ENCODE measurements at places on chromosomes 1 and 21.

GRCh38 chr1:40627987-40628902 is 37.2 kb downstream of the RIMS3 start:
- no peak for DNase-seq

DNA sequence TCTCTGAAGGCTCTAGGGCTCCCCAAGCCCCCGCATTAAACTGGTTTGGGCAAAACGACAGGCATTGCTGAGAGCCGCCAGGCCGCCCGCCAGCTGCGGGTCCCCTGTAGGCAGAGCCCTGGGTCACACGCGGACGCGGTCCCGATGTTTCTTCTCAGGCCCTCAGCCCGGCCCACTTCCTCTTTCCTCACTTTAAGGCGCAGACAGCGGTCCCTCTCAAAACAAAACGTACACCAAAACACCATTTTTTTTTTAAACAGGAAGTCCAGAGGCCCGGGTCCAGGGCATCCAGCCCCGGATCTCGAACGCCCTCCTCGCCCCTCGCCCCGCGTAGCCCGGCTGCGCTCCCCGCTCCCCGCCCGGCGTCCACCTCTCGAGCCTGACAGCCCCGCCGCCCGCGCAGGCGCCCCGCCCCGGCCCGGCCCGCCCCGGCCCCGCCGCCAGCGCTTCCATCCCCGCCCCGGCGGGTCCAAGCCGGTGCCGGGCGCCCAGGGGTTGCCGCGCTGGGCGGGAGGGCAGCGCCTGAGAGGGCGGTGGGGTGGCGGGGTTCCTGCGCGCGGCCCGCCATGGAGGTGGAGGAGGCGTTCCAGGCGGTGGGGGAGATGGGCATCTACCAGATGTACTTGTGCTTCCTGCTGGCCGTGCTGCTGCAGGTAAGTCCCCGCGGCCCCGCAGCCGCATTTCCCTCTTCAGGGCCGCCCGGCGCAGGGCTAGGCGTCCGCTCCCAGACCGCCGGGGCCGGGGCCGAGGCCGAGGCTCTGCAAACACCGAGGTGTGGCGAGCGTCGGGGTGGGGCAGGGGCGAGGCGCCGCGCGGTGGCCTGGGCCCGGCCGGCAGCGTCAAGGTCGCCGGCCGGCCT is at the start of gene SLC22A15:
SLC22A15 (plus strand) TSS at position 452 of the 859 bp plus-strand sequence; CDS start at position 567, 115 bp downstream.
- peak; percentile 62 for DNase-seq

DNA sequence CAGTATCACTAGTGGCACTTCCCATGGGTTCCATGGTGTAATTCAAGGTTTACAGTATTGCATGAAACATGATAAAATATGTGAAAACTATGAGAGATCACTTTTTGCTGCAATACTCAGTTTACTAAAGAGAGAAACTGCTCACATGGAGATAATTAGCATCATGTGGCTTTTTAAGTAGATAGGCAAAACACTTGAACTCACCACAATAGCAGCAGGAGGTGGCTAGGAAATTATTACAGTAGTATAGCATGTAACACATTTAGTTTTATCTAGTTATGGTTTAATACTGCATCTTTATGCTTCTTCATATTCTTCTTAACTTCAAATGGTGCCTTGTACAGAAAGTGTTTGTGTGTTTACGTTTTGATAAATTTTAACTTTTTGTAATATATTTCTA is 698.5 kb upstream of the BRINP3 start:
- no peak for DNase-seq

DNA sequence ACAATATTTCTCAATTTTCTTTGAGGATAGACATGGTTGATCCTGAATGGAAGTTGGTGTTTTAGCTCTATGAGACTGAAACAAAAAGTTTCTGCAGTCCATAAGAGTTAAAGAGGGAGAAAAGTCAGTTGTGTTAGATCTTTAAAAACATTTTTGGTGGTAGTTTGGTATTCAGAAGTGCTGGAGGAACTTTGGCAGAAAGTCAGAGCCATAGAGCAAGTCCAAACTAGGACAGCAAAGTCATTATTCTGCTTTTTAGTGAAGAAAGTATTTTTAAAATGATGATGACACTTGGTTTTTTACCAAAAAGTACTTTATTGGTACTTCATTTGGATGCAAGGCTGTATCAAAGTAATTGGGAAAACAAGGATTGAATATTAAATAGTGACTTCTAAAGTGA is 41.8 kb downstream of the FNBP1L start:
- no peak for DNase-seq

DNA sequence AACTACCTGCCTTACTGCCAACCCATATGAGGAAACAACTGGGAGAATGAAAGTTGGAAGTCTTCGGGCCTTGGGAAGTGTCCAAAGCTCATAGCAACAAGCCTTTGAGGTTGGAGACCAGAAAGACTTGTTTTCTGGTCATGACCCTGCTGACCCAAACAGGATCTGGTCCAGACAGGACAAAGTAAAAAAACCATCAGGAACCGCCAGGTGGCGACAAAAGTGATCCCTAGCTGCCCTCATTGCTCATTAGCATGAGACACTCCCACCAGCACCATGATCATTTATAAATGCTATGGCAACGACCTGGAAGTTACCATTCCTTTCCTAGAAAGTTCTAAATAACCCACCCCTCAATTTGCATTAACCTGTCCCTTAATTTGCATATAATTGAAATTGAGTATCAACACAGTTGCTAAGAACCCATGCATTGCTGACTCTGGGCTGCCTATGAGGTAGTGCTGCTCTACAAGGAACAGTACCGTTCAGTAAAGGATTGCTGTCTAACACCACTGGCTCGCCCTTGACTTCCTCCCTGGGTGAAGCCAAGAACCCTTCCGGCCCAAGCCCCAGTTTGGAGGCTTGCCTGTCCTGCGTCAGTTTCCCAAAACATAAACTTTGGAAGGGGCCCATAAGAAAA is 89.0 kb downstream of the URB2 start:
- DNase-seq = peak; percentile 46

DNA sequence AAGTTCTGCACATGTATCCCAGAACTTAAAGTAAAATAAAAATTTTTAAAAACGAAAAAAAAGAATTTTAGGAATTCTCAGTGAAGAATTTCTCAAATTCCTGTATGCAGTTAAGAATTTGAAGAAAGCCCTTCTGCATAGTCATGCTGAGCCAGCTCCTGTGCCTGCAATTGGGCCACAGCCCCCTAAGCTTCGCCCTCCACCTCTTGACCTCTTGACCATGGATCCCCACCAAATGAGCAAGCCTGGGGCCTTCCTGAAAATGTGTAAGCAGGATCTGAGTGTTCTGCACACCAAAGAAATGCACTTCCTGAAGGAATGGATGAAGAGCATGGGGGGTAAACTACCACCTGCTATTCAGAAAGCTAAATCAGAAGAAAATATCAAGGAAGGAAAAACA is 52.0 kb downstream of the NBPF6 start:
- DNase-seq = no peak

DNA sequence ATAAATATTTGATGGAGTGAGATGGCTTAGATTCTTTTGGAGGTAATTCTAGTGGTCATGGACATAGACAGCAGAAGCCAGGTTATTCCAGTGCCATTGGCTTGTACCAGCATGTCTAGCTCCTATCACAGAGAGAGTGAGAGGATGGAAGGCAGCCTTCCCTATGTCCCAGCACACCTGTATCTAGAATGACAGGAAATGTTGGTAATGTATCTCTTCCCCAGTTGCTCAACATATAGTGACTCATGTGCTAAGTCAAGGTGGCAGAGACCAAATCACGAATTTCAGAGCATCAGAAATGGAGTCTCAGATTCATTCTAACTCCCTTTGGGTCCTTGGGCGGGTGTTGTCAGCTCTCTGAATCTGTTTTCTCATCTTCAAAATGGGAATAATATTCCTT is 28.4 kb downstream of the METTL13 start:
- DNase-seq = no peak

GRCh38 chr1:223234534-223234933 is 91.5 kb upstream of the TLR5 start:
- DNase-seq = no peak

DNA sequence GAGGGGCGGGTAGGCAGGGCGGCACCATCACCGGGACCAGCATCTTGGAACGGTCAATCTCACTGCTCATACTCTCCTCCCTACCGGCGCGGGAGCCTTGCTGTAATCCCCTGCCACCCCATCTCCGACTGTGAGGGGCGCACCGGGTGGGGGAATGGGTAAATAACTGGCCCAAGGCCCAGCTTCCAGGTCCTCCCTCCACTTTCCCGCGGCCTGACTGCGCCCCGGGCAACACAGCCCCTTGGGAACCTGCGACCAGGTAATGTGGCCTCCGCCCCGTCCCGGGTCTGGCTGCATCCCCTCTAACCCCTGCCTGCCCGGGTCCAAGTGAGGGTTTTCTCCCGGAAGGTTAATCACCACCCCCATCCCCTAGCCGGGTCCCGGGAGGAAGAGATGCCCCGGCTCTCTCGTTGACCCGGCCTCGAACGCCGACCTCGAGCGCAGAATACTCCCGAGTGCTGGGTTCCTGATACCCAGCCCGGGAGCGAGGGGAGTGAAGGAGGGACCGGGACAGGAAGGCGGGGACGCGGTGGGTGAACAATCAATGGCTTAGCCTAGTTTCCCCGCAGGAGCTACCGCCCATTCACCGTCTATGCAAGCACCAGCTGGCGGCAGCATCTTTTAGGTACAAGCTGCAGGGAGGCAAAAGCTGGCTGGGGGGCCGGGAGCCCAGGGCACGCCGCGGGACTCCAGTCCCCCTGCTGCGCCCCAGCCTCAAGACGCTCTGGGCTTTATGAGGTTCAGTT is 5.9 kb upstream of the LHX9 start:
- peak; percentile 56 for DNase-seq

GRCh38 chr21:15279482-15279881 is 214.7 kb upstream of the NRIP1 start:
- no peak for DNase-seq

DNA sequence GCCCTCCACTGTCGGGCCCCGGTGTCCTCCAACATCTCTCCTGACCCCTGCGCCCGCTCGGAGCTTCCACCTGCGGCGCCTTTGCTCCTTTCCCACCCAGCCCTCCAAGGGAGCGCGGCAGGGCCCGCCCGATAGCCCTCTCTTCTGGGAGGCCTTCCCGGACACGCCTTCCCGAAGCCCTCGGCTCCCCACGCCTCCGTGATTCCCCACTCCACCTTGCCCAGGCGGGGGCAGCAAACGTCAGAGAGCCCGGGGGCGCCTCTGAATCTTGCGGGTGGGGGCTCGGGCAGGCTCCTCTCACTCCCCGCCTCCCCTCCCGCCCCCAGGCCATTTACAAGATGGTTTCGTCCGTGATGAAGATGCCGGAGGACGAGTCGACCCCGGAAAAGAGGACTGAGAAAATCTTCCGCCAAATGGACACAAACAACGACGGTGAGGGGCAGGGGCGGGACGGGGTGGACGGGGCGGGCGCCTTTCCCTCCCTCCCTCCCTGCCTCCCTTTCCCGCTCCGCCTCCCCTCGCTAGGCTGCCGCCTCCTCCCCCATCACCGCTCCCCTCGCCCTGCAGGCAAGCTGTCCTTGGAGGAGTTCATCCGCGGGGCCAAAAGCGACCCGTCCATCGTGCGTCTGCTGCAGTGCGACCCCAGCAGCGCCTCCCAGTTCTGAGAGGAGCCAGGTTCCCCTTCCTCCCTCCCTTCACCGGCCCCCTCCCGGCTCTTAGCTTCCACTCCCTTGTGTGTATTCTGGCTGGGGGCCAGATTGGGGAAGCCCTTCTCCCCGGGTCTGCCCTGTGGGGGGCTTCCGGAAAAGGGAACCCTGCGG is 7.1 kb downstream of the HPCA start:
- peak; percentile 52 for DNase-seq

- DNase-seq = no peak
Measured at GRCh38 chr1:231200388-231201031, 38.7 kb downstream of the TRIM67 start.

DNA sequence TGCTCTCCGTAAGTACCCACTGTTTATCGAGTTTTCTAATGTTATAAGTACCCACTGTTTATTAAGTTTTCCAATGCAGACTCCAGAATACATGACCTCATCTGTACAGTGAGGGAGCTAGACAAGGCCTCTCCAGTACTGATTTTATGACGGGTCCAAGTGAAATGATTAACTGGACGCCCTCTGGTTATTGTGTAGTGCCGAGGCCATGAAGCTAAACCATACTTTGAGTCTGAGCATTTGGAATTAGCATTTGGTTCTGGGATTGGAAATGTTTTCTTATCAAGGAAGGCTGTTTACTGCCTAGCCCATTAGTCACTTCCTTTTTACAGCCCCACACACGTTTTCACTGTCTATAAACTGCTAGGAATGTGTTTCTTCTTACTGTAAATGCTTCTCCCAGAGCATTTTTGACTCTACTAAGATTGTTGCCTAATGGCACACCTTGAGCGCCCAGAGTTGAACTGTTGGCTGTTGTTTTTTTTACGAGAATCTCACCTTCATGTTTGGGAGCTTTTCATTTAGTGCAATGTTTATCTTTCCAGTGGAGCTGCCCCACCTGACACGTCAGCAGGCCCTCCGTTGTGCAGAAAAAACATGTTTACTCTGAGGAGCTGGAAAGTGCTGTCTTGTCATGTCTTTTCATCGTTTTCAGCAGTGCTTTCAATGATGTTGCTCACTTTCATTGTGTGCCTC is 26.9 kb downstream of the SPATA46 start:
- no peak for DNase-seq

GRCh38 chr1:209839875-209840546 is 12.2 kb downstream of the UTP25 start:
- no peak for DNase-seq

DNA sequence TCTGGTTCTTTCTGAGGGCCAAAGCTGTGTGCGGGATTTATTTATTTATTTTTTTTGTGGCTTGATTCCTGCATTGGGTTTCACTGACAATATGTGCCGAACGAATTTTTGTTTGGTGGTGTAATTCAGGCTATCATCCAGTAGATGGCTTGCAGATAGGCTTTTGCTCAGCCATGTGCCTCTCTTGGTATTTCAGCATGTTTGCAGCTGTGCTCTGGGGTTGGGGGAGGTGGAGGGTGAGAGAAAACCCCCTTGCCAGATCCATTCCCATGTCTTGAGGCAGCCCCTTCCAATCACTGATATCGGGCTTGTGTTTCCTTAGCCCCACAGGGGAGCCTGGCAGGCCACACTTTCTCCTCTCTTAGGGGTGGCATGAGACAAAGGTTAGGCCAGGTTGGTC is 302.4 kb downstream of the PTGER3 start:
- DNase-seq = no peak

GRCh38 chr1:27201295-27201694 is 33.1 kb upstream of the WDTC1 start:
- no peak for DNase-seq

DNA sequence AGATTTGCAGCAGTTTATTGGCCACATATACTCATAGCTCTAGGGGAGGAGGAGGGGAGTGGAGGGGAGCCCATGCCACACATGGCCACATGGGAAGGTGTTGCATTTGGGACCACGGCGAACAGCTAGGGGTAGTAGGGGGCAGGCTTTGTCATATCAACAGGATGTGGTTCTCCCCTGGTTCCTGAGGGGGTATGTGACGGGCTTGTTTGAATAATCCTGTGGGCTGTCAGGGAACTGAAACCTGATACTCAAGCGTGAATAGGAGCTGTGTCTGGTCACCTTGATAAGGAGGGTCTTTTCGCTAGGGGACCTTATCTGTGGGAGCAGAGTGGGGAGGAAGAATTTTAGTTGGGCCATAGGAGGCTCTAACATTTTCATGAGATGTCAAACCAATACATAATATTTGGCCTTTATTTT is 264.7 kb downstream of the CTH start:
- DNase-seq = no peak
